ENCODE measurements at places on chromosomes 4 and X.

- DNase-seq, result no peak
Observed at GRCh38 chr4:183448436-183448835, 4.0 kb downstream of the CDKN2AIP start.

- no peak for DNase-seq
Observed at GRCh38 chrX:13276991-13277390, 42.9 kb downstream of the ATXN3L start.

DNA sequence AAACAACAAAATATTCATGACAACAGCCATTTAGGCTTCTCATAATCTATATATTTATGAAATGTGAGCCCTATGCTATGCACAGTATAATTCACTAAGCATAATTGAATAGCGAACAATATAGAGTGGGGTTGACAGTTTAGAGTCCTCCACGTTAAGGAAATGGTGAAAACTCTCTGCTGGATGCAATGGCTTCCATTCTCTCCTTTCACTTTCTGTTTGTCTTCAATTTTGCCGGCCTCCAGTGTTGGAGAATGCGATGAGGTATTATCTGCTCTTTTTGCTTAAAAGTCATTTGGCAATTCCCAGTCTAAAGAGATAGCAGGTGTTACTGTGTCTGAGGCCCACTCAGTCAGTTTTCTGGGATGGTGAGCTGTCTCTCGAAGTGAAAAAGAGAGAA lies 52.1 kb downstream of the NPY5R start:
- DNase-seq, result peak; percentile 10

DNA sequence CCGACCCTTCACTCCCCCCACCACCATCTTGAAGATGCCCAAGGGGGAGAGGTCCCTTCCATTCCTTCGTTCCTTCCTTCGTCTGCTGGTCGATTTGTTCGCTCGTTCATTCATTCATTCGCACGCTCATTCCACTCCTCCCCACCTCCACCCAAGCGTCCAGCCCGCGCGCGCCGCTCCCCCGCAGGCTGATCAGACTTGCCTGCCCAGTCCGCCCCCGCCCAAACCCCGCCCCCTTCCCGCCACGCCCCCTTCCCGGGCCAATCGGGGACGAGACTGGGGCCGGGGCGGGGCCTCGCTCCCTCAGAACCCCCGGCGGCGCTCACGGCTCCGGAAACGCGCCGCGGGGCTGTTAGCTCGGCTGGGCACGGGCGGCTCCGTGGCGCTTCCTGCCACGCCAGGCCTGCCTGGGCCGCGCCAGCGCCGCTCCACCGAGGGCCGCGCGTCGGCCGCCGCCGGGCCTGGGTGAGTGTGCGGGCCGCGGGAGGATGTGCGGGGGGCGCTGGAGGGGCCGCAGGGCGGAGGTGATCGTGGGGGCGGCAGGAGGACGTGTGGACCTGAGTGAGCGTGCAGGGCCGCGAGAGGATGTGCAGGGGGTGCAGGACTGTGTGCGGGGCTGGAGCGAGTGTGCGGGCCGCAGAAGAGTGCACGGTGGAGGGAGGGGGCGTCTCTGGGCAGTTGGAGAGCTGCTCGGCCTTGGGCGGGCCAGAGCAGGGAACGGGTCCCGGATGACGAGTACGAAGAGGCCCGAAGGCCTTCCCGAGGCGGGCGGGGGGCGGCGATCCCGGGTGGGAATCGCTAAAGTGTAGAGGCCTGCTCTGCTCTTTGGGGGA lies at the start of gene ZNF275:
TSS of gene ZNF275 (plus strand) at position 333 of the 833 bp plus-strand sequence. CDS start 2,527 bp downstream, outside the sequence.
- peak; percentile 82 for DNase-seq

- DNase-seq, result no peak
Observed at GRCh38 chrX:150879855-150880807, 18.3 kb downstream of the CD99L2 start.

Data from hepatic stellate cell (primary cell).